ENCODE measurements at places on chromosomes 6 and 20. TPM values are rescaled to one million over a fixed set of nuclear protein-coding genes. Genes with fewer than 3 reads are reported as not detected.

SYCP2L gene
- 0.11 TPM for total RNA-seq

DNA sequence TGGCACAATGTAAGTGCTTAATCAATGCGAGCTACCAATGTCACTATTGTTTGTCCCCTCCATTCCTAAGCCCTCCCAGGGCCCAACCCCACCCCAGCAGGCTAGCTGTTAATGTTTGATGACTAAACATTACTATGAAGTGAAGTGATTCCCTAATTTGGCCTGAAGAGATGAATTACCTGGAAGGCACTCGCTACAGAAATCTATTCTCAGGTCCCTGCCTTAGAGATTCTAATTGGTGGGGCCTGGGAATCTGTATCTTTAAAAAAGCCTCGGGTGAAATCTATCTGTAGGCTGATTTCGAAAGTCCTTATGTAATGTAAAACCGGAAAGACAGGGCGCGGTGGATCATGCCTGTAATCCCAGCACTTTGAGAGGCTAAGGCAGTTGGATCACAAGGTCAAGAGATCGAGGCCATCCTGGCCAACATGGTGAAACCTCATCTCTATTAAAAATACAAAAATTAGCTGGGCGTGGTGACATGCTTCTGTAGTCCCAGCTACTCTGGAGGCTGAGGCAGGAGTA is 16.9 kb upstream of the SNAI1 start:
- no peak for DNase-seq

- no peak for DNase-seq
Measured at GRCh38 chr6:38612143-38612965, 27.4 kb downstream of the BTBD9 start.

DNA sequence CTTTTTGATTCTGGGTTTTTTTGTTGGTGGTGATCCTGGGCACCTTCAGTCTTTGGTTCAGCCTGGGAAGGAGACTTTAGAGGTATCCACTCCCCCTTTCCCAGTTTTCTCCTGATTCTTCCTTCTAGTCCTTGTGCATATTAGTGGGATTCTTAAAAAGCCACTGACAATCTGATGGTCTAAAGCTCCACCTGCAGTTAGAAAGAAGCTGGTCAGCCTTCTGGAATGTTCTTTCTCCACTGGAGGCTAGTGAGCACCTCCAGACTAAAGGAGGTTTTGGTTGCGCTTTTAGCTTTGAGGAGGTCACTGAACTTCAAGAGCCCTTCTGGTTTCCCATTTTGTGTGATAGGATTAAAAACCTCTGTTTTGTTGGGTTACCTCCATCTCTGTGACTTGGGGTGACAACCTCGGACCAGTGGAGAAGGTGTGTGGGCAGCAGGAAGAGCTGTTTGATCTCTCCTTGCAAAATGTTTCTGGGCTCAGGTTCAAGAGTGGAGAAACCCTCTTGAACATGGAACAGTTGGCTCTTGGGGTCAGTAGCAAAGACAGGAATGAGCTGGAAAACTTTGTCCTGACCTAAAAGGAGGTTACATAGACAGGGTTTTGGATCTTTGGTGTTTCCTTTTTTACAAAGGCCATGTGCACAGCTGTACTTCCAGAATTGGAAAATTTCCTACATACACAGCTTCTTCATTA is 29.0 kb downstream of the JARID2 start:
- DNase-seq = no peak

DNA sequence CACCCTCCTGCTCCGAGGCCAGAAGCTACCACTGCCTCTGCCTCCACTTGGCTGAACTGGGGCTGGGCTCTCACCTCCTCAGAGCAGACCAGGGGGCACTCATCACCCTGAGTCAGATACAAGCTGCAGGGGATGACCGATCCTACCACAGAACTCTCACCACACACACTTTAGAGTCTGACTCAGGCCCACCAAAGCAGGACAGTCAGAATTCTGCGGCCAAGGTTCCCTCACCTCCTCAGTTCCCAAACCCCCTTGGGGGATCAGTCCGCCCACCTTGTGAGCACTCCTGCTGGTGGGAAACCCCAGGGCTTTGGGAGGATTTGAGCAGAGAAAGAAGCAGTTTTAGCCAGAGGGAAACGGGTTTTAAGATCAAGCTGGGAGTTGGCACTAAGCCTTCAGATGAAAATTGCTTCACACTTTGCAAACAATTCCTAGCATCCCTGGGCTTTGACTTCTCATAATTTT is 587.8 kb upstream of the JAG1 start:
- no peak for DNase-seq

DNA sequence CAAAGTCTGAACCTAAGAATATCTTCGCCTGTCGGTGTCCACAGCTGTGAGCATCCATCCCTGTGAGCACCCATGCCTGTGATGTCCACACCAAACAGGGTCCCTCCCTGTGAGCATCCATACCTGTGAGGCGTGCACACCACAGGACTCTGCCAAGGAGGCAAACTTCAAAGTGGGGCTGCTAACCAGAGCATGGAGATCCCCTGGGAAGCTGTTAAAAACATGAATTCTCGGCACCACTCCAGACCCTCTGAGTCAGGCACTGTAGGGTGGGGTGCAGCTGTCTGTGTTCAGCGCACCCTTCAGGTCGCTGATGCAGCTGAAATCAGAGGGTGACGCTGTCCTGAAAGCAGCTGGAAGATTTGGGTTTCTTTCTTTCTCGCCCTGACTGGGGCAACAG is 85.4 kb upstream of the NXT1 start:
- DNase-seq = no peak

PCSK2 gene
- 0.32 TPM for total RNA-seq

DNA sequence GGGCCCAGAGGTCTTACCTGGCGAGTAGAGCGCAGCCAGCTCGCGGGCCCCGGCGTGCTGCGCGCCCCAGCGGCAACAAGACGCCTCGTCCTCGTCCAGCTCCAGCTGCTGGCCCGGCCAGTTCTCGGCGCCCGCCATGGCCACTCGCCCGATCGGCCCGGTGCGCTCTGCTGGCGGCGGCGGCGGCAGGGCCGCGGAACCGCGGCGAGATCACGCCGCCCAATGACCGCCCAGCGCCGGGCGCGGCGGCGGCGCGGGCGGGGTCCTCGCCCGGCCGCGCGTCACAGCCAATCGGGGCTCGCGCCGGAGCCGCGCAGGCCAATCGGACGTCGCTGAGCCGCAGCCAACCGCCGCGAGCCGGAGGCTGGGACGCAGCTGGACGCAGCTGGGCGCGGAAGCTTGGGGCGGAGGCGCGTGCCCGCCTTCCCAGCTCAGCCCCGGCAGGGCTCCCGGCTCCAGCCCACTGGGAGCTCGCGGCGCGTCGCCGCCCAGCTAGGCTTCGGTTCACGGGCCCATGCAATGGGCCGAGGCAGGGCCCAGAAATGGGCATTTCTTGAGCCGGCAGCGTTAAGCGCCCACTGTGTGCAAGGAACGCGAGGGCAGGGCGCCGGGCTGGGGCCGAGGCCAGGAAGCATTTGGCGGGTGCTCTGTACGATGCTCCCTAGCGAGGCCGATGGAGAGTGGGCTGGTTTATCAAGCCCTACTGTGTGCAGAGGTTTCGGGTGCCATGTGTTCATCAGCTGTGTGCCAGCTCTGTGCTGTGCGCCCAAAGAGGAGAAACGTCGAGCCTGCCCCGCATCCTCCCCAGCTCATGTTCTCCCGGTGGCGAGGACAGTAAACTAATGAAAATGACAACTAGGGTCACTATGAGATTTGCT is at the start of gene PEDS1:
TSS of gene PEDS1 (minus strand) at position 224 of the 878 bp plus-strand sequence. CDS start at position 138, 86 bp downstream.
- DNase-seq = peak; percentile 89

SOX18 gene
- 26.8 TPM for total RNA-seq

ANKRD60 gene
- not detected for total RNA-seq

- no peak for DNase-seq
Measured at GRCh38 chr6:120938876-120939472, 395.3 kb downstream of the TBC1D32 start.

GRCh38 chr6:137173501-137173900 is at the start of gene IL22RA2:
Gene IL22RA2 (minus strand): TSS chr6:137173644. CDS start chr6:137161749, 11,895 bp downstream.
- DNase-seq = no peak

DNA sequence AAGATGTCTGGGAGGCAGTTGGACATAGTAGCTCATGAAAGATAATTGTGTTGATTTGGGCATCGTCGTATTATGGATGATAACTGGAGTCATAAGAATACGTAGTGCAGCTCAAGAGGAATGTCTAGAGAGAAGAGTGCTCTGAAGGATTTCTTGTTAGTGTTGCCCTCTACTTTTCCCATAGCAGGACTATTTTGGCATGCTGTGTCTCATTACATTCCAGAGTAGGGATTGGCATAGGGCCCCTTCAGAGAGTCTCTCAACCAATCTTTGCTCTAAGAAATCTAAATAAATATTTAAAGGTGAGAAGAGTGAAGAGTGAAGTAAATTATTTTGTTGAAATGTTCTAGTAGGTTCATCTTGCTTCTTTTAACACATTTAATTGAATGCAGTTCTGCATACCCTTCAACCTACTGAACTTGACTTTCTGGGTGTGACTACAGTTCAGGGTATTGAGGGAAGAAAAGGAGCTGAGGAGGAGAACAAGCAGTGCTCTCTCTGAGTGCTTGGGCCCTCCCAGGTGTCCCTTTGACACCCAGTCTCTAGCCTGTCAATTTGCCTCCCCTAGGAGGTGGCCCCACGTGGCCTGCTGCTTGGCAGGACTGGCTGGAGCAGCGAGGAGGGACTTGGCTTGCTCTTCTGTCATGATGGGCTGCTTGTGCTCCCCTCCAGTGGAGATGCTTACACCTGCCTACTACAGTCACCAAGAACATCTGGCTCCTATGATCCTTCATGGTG is 33.3 kb downstream of the SOBP start:
- DNase-seq = no peak

GRCh38 chr6:113292646-113293422 is 564.3 kb upstream of the MARCKS start:
- DNase-seq = no peak

COL19A1 gene
- total RNA-seq = 0.22 TPM

LAMA2 gene
- 7.5 TPM for total RNA-seq

HM13 gene
- total RNA-seq = 179 TPM

DNA sequence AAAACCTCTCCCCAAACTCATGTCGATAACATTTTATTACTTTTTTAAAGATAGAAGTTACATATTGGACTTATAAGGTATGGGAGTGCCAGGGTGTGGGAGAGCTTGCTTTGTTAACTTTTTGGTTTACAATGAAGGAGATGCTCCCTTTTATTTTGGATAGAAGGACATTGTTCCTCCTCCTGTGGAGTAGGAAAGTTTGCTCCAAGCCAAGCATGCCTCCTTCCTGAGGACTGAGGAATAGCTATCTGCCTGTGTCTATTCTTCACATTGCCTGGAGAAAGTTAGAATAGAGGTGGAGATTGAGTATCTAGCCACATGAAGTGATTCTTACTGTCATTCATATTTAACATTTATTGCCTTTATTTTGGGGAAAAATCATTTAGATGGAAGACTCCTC is 71.9 kb downstream of the EYA4 start:
- DNase-seq = no peak

GRCh38 chr6:142903812-142904211 is 41.2 kb downstream of the HIVEP2 start:
- DNase-seq = no peak

DNA sequence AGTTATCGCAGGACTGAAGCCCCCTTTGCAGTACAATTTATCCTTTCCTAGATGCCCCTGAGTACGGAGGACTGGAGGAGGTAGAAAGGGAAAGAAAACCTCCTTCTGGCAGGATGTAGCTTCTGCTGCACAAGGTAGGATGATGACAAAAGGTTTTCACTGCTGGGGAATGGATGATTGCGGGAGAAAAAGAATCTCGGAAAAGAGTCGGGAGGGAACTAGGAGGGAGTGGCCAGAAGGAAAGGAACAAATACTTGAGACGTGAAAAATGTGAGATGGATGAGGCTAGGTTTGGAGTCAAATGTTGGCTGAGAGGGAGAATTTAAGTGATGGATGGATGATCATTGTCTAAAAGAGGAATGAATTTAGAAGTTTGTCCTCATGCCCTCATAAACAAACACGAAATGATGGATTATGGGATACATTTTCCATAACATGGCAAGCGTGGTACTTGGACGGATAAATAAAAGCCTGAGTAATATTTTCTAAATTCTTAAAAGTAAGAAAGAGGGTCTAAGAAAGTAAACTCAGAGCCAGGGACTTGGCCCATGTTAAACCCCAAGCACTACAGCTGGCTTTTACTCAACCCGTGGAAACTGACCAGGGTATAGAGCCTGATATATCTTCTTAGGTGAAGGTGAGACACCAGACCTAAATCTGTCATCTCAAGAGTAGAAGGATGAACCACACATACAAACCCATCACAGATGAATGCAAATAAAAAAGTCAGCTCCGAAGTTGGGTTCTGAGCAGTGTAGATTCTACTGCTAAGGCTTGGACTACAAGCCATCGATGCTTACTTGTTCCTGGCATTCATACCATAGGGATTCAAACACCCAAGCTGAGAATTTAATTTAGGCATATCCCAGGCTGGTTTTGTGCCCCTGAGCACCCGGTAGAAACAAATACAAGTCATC is 72.4 kb downstream of the HFE start:
- no peak for DNase-seq

GRCh38 chr6:63788569-63788968 is 153.0 kb downstream of the PHF3 start:
- DNase-seq = no peak

SLC22A16 gene
- total RNA-seq = 1.1 TPM

DNA sequence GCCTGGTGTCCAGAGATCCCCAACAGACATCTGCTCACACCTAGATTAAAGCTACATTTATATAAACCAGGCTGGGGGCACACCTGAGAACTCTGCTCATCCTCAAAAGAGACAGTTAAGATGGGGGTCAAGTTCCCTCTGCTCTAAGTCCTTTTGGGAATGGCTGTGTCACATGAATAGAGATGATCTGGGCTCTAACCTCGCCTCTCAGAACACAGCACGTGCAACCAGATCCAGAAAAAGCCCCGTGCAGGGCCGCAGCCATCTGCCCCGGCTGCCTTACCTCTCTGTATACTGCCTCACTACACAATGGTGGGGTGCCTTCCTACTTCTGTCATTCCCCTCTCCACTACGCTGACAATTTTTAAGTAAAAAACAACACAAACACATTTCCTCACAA is 5.9 kb downstream of the MTCH1 start:
- DNase-seq = no peak

DNA sequence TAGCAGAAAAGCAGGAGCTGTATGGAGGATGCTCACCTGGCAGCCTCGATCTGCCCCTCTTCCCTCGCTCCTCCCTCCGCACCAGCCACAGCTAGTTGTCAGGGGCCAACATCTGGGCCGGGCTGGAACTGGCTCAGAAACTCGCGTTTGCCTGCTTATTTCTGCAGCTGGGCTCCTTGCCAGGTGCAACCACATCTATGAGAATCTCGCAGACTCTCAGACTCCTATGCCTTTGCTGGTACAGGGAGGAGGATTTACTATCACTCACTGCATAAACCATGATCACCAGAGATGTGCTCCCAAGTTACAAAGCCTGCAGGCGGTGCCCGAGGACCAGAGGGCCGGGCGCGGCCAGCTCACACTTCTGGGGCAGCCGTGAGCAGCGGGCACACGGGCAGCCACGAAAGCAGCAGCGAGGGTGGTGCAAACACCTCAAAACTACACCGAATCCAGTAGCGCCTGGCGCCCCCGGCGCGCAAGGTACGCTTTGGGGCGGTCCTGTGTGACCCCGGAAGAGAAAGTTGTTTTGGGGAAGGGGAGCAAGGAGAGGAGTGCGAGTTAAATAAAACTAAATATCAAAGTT is 577 bp upstream of the LRRC1 start:
- DNase-seq = peak; percentile 77

CTCFL gene
- total RNA-seq = not detected

- DNase-seq = no peak
Measured at GRCh38 chr6:19552076-19552475, 285.1 kb upstream of the ID4 start.

GRCh38 chr20:38075161-38075998 is 41.8 kb downstream of the RPRD1B start:
- no peak for DNase-seq

SMLR1 gene
- total RNA-seq = not detected

LY6G6C gene
- 2.3 TPM for total RNA-seq

- no peak for DNase-seq
Measured at GRCh38 chr6:69096681-69097080, 461.6 kb downstream of the ADGRB3 start.

GRCh38 chr6:132017942-132018341 is 66.8 kb upstream of the CCN2 start:
- no peak for DNase-seq

Measured in colonic mucosa (tissue), 4 donors.